Placental epithelial cell (primary cell): ENCODE measurements at places on chromosomes 1 and 21. TPM values are rescaled to one million over a fixed set of nuclear protein-coding genes. Genes with fewer than 3 reads are reported as not detected.

The RALGPS2 gene
- 22.4 and 24.9 TPM in 2 replicates for total RNA-seq

The DMRTB1 gene
- total RNA-seq = 0.11 TPM in 1 of 2 replicates, not detected in the other

The LCE1B gene
- not detected in 2 replicates for total RNA-seq

The DDX59 gene
- 19.4 and 24.3 TPM in 2 replicates for total RNA-seq

The OLIG2 gene
- not detected in 2 replicates for total RNA-seq
